Progenitor cell of endocrine pancreas (in vitro differentiated cells): ENCODE measurements at places on chromosomes 16 and 17. TPM values are rescaled to one million over a fixed set of nuclear protein-coding genes. Genes with fewer than 3 reads are reported as not detected.

DNA sequence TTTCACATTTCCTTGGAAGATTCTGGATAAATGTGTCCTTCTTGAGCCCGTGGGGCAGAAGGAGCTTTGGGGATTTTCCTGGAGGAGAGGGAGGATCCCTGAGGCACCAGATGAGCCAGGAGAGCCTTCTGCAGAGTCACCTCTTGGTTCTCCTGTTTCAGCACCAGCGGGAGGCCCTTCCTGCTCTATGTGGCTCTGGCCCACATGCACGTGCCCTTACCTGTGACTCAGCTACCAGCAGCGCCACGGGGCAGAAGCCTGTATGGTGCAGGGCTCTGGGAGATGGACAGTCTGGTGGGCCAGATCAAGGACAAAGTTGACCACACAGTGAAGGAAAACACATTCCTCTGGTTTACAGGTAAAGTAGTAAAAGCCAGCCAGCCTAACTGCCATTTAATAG, 77.1 kb downstream of the ARSG start:
- no peaks in the 10 kb centered on the region for H3K4me1 ChIP-seq
- DNase-seq = no peak
- no peaks in the 10 kb centered on the region for H3K27me3 ChIP-seq
- H3K36me3 ChIP-seq = no peaks in the 10 kb centered on the region
- no peak overlapping the region for H3K4me3 ChIP-seq

CCL5 gene
- total RNA-seq = not detected in 2 replicates

KRT27 gene
- not detected in 2 replicates for total RNA-seq

DNA sequence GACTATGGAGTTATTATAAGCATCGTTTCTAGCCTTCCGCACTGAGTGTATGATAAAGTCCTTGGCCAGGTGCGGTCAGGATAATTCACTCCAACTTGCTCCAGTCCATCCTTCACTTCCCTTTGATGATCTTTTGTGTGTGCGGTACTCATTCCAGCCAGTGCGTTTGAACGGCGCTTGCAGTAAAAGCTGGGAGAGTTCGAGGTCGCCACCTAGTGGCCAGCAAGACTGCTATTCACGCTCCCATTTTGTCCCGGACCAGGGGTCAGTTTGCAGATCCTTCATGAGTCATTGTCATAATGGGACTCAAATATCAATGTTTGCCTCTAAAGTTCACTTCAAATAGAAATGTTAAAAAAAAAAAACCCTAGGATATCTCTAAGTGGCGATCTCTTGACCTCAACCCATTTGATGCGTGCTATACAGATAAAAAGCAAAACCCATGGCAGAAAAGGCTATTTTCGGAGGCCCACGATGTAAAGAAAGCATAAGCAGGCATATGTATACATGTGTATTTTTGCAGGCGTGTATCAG, 417.1 kb downstream of the TMEM114 start:
- no peak overlapping the region for H3K4me3 ChIP-seq
- H3K36me3 ChIP-seq = no peaks in the 10 kb centered on the region

GRCh38 chr16:52976539-52977167, 76.0 kb downstream of the CHD9NB start:
- H3K27me3 ChIP-seq = no peaks in the 10 kb centered on the region
- peaks cover 8% of the 10 kb centered on the region for H3K4me1 ChIP-seq
- H3K36me3 ChIP-seq = no peaks in the 10 kb centered on the region
- no peak for DNase-seq

DNA sequence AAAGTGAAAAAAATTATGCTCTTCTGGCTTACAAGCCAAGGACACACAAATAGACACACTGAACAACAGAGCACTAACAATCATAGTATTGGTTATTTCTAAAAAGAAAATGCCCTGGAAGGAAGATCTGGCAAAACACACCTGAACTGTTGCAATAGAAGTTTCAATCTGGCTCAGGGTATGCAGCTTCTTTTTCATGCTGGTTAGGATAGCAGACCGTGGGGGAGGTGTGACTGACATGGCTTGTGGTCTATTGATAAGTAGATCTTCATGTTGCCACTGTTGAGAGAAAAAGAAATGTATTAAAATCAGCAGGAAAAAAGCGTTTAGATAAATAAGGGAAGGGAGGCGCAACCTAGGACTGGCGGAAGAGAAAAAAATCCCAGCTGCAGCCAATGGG, 26.5 kb upstream of the ARL6IP1 start:
- H3K4me3 ChIP-seq = no peak overlapping the region
- H3K27ac ChIP-seq = no peak overlapping the region
- no peaks in the 10 kb centered on the region for H3K27me3 ChIP-seq
- no peaks in the 10 kb centered on the region for H3K4me1 ChIP-seq
- H3K36me3 ChIP-seq = peaks cover 19% of the 10 kb centered on the region
- no peak for DNase-seq

MCRIP1 gene
- total RNA-seq = 138 and 157 TPM in 2 replicates

HS3ST2 gene
- total RNA-seq = not detected in 2 replicates

RAMP2 gene
- 4.3 and 4.4 TPM in 2 replicates for total RNA-seq

DNA sequence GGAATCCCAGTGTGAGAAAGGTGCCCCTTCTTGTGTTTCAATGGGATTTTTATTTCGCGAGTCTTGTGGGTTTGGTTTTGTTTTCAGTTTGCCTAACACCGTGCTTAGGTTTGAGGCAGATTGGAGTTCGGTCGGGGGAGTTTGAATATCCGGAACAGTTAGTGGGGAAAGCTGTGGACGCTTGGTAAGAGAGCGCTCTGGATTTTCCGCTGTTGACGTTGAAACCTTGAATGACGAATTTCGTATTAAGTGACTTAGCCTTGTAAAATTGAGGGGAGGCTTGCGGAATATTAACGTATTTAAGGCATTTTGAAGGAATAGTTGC, 567 bp downstream of the UBB start:
- no peaks in the 10 kb centered on the region for H3K27me3 ChIP-seq
- H3K36me3 ChIP-seq = peaks cover 33% of the 10 kb centered on the region
- peak overlapping the region; percentile 100 for H3K27ac ChIP-seq
- DNase-seq = no peak

DNA sequence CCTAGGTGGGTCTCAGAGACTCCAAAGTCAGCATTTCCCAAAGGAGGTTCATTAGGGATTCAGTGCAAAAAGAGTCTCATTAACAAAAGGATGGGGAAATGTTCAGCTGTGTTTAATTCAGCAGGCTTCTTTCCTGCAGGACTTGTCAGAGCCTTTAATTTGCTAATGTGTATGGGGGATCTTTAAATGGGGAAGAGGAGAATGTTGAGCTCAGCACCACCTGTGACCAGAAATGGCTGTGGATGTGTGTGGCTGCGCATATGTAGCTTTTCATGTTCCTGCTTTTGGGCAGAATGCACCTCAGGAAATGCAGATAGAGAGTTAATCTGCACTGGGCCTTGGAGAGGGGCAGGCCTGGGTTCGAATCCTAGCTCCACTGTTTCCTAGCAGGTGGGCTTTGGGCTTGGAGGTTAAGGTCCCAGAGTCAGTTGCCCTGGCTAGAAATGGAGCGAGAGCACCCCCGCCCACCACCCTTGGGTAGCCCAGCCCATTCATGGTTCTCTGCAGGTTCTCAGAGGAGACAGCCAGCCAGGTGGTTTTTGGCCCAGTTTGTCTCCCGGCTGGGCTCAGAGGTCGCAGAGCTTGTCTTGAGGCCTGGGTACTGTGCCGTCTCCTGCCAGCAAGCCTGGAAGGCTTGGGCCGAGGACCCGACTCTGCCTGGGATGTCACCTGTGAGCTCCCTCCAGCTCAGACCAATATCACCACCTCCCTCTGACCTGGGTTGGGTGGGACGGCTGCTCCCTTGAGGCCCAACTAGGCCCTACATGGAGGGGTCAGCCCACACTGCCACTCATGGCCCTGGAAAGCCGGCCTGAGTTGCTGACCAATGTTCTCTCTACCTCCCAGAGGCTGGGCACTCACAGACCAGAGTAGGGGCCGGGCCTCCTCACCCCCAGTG, 9.3 kb downstream of the ADCY7 start:
- H3K4me3 ChIP-seq = no peak overlapping the region
- H3K27ac ChIP-seq = no peak overlapping the region
- no peaks in the 10 kb centered on the region for H3K27me3 ChIP-seq
- no peaks in the 10 kb centered on the region for H3K4me1 ChIP-seq
- DNase-seq = no peak

- no peak overlapping the region for H3K4me3 ChIP-seq
- H3K27ac ChIP-seq = no peak overlapping the region
- no peaks in the 10 kb centered on the region for H3K27me3 ChIP-seq
- no peak for DNase-seq
Observed at GRCh38 chr17:278676-279059, 73.9 kb downstream of the RPH3AL start.

DNA sequence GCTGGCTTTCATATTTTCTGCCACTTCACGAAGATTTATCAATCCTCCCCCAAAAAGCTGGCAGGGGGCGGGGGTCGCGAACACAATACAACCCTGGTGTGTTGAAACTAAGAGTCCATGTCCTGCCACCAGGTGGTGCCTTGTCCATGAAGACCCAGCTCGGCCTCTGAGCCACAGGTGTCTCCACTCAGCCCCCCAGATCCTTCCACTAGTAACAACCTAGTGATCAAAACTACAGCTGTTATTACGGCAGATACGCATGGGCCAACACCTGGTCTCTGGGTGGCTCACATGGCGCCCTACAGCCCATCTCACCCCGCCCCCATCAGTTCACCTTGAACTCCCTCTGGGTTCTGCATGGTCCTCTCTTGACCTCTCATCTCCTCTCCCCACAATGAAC, 27.7 kb downstream of the USP7 start:
- H3K27me3 ChIP-seq = no peaks in the 10 kb centered on the region
- H3K36me3 ChIP-seq = no peaks in the 10 kb centered on the region
- peak overlapping the region; percentile 50 for H3K27ac ChIP-seq
- H3K4me3 ChIP-seq = no peak overlapping the region

- no peak overlapping the region for H3K4me3 ChIP-seq
- H3K27ac ChIP-seq = no peak overlapping the region
- H3K4me1 ChIP-seq = no peaks in the 10 kb centered on the region
- no peak for DNase-seq
- no peaks in the 10 kb centered on the region for H3K27me3 ChIP-seq
Observed at GRCh38 chr16:88007321-88007731, 56.1 kb downstream of the BANP start.

- H3K27me3 ChIP-seq = peaks cover 16% of the 10 kb centered on the region
- no peak overlapping the region for H3K4me3 ChIP-seq
- H3K36me3 ChIP-seq = no peaks in the 10 kb centered on the region
- H3K27ac ChIP-seq = peak overlapping the region; percentile 78
Observed at GRCh38 chr16:87780385-87780989, 14.7 kb upstream of the KLHDC4 start.

CD7 gene
- 0.31 and 0.46 TPM in 2 replicates for total RNA-seq

CD300A gene
- total RNA-seq = 3.9 and 4.5 TPM in 2 replicates
